ENCODE measurements at places on chromosomes 7 and 10.

DNA sequence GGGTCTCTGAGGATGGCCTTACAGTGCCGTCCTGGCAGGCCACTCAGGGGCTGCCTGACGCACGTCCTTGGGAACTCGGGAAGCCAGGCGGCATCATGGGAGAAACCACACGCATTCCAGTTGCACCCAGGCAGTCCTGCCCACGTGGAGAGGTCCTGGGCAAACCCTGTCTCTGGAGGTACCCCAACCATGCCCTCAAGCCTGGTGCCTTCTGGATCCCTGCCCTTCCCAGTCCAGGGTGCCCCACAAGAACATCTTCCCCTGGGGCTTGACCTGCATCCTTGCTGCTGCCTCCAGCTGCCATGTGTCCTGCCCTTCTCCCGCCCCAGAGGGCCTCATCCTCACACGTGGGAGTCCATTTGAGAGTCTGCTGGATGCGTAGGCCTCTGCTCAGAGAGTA is 200.3 kb upstream of the PPP2R2D start:
- DNase-seq: no peak

DNA sequence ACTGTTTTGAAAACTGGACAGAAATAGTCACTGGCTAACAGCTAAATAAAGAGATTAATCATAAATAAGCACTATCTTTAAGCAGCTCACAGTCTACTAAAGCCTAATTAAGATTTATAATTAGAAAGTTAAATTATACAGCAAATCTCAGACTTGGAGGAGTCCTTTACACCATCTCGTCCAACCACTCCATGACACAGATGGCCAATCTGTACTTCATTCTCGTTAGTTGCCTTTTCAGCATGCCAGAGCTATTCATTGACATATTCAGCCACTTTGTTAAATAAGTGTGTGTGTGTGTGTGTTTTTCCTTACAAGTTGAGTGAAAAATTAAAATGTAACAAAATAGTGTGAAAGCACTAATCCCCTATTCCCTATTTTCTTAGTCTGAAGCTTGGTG is 1066.7 kb downstream of the CNTNAP2 start:
- DNase-seq: no peak

GRCh38 chr7:106813705-106814305 is 51.3 kb upstream of the PIK3CG start:
- DNase-seq: no peak

- no peak for DNase-seq
These were observed 5.6 kb downstream of the CALML3 start for GRCh38 chr10:5530412-5530806.

DNA sequence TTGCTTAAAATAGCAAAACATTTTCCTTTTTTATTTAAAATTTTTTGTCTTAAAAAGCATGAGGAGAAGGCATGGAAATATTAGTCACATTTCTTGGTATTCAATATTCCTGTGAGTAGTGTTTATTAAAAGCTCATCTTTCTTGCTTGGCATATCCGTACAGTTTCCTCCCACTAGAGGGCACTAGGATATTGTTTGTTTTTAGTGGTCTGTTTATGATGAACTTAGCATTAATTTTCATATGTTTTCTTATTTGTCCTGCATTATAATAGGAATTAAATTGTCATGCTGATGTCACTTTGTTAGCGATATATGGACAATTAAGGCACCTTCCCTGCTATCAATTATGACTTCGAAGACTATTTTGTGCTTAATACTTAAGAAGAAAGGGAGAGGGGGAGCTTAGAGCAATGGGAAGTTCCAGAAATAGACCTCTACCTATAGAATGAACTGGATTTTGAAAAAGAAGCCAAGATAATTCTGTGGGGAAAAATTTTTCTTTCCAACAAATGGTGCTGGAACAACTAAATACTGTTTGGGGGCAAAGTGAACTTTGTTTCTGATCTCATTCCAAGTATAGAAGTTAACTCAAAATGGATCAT is 91.0 kb upstream of the STRIP2 start:
- DNase-seq: peak; percentile 19

DNA sequence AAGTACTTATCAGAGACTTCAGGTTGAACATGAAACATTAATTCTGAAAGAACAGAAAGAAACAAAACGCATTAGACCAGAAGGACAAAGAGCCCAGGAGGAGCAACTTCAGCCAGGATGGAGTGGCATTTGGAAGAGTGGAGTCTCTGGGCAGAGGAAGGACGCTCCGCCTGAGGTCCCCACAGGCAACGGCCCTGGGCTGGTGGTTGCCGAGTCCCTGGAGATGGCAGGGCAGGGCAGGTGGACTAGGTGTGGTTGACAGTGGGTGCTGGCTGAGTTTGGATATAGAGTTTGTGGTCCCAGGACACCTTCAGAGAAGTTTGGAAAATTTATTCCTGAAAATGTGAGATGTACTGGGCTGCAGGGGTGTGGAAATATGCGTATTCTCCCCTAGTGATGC is 27.4 kb upstream of the LARP4B start:
- no peak for DNase-seq

DNA sequence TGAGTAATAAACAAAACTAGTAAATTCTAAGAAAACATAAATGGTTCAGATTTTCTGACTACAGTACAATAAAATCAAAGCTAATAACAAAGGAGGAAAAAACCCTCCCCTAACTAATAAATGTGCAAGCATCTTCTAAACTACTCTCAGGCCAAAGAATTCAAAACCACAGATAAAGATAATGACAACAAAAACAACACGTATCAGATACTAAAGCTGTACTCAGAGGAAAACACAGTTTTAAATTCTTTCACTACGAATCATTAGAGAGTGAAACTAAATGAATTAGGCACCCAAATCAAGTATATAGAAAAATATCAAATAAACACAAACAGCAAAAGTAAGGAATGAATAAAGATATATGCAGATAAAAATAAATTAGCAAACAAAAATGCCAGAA is 200.9 kb downstream of the TEX36 start:
- no peak for DNase-seq

DNA sequence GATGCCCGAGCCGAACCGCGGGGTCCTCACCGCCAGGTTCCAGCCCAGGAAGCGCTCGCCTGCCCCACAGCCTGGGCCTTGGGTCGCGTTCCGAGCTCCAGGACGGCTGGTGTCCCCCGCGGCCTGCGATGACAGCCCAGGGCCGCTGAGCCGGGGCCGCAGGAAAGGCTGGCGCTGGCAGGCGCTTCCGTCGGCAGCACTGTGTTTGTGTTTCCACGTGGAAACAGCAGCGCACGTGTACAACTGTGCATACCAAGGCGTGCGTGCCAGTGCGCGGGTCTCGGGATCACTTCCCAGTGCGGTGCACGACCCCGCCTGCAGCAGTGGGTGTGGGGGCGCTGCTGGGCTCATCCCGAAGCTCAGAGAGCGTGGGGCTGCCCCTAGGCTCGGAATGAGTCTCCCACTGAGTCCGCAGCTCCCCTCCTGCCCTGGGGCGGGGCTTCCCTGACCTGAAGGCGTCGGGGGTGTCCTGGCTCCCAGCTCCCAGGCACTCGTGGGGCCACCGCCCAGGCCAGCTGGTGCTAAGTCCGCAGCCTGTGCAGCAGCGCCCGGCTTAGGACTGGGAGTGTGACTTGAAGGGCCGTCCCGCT is 17.2 kb downstream of the AP5Z1 start:
- no peak for DNase-seq

DNA sequence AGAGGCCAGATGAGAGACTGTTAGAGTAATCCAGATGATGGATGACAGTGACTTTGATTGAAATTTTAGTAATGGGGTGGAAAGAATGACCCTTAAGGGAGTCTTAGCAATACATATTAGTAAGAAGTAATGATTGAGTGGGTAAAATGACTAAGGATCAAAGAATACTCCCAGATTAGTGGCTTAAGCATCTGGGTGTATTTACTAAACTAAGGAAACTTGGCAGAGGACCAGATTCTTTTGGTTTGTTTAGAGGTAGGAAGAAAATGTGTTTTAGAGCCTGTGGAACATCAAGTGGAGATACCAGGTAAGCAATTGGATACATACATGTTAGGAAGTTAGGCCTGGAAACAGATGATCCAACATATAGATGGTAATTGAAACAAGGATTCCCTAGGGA is 58.8 kb upstream of the ADRA2A start:
- DNase-seq: no peak

DNA sequence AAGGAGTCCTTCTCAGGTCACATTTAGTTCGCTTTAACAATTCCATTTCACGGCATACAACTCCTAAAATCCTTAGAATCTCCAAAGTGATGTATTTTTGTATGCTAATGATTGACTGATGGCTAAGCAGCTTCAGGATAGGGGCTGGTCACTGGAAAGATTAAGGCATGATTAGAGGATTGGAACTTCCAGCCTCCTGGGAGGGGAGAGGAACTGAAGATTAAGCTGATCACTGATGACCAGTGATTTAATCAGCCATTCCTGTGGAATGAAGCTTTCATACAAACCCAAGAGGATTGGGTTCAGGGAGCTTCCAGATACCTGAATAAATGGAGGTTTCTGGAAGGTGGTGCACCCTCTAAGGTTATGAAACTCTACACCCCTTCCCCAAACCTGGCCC is 123.9 kb upstream of the CDK13 start:
- DNase-seq: no peak

DNA sequence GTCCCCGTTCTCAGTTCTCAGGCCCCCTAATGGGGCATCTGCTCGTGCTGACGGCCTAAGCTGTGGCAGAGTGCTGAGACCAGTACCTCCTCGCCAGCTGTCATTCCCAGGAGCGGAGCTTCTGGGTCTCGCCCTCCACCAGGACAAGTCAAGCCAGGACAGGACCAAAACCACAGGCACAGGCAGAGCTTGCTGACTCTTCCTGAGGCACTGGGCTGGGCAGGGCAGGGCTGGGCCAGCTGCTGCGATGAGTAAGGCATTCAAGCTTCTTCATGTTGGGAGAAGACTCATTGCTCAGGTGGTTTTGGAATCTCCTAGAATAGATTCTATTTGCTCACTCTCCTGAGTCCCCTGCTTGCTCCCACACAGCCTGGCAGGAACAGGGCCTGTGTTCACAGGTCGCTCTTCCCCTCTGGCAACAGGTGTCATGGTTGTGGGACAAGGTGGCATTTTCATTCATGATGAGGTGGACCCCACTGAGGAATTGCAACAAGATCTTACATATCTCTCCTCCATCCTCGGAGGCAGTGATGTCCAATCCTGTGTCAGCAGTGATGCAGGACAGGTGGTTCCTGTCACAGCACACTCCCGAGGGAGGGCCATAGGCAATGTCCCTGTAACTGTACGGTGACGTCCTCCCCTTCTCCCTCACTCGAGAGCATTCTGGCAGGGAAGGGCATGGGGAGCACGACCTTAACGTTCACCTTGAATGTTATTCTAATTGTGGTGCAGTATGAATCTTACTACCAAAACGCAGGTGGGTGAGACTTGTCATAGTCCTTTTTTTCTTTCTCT is 17.0 kb upstream of the SH3PXD2A start:
- DNase-seq: no peak

GRCh38 chr10:103553743-103554487 is 60.4 kb downstream of the NEURL1 start:
- no peak for DNase-seq

DNA sequence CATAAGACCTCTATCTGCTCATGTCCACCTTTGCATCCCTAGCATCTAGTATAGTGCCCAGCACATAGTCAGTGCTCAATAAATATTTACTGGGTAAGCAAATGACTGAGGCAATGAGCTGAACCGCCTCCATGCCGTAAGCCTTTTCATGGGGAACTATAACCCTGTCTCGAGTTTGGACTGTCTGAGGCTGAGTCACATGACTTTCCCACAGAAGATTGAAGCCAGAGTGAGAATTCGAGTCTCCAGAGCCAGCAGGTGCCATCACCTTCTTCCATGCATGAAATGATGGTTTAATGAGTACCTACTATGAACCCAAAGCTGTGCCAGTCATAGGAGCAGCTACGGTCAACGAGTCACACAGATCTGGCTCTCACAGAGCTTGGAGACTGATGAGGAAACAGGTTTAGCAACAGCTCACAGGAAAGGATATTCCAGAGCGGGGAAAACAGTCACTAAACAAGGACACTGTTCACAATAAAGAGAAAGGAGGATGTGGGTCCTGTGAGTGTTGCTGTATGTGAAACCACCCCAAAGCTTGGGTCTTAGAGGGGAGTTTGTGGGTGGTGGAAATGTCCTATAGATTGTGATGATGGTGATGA is 75.2 kb downstream of the TEX36 start:
- DNase-seq: no peak

DNA sequence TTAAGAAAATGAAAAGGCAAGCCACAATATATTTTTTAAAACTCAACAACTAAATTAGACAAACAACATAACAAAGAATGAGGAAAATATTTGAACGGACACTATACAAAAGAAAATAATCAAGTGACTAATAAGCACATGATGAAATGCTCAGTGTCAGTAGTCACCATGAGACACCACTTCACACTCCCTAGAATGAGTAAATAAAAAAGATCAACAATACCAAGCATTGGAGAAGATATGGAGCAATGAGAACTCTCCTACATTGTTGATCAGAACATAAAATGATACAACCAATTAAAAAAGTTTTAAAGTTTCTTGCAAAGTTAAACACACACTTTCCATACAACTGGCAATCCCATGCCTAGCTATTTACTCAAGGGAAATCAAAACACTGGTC is 222.2 kb downstream of the C7orf25 start:
- no peak for DNase-seq

DNA sequence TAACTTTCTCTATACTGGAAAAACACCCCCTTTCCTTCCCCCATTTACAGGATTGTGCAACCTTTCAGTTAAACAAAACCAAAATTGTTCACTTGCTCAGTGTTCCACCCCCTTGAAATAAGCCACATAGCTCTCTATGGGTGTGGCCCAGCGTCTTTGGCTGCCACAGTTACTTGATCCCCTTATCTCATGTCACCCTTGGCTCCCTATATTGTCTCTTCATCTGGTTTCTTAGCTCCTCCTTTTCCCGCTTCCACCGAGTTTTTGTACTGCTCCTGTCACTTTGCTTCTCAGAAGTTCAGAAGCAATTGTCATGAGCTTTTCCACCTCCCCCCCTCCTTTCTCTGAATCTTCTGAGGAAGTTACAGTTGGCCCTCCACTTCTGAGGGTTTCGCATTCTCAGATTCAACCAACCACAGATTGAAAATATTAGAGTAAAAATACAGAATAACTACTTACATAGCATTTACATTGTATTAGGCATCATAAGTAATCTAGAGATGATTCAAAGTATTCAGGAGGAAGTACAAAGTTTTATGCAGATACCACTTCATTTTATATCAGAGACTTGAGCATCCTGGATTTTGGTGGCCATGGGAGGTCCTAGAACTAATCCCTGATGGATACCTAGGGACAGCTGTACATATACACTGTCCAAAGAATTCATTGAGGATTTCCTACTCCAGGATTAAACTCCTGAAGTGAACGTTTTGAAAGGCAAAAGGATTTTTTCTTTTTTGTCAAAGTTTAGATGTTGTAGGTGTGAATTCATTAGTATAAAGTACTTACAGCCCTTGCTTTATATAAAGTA is 60.4 kb downstream of the ADD3 start:
- no peak for DNase-seq

Measured in NCI-H345 (cell line).